Naive B cell (primary cell): ENCODE measurements at places on chromosomes 11 and 22.

DNA sequence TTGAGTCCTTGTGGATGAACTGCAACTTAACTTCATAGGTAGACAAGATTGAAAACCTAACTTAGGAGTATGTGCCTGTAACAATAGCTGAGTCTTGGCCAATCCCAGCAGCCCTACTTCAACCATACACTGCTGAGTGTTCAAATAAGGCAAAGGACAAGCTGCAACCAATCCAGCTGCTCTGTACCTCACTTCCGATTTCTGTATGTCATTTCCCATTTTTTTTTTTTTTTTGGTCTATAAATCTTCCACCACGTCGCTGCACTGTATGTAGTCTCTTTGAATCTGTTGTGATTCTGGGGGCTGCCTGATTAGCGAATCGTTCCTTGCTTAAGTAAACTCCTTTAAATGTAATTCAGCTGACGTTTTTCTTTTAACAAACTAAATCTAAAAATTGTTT lies 35.4 kb upstream of the FLI1 start:
- DNase-seq = peak; percentile 7

DNA sequence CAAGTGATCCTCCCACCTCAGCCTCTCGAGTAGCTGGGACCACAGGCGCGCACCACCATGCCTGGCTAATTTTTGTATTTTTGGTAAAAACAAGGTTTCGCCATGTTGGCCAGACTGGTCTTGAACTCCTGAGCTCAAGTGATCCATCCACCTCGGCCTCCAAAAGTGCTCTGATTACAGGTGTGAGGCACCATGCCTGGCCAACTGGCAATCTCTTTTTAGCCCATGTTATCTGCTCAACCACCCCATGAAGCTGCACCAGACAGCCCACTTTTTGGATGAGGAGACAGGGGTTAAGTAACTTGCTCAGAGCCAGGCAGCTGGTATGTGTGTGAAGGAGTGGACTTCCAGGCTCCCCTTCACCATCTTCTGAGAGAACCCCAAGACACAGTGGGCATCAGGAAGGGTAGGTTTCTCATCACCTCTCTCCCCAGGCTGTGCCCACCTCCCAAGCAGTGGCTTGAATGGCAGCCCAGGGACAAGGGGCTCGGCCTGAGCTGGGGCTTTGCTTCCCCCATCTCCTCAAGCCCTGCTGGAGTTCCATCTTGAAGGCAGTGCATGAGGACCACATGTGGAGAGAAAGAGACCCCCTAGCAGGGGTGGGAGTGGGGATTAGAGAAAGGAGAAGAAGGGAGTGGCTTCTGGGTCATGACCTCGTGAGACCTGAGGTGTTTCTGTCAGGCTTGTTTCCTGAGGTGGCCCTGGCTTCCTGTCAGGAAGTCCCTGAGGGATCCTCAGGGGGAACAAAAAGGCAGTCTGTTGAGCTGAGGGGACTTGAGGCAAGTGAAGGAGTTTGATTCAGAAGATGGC lies 87.5 kb upstream of the PARVA start:
- no peak for DNase-seq

DNA sequence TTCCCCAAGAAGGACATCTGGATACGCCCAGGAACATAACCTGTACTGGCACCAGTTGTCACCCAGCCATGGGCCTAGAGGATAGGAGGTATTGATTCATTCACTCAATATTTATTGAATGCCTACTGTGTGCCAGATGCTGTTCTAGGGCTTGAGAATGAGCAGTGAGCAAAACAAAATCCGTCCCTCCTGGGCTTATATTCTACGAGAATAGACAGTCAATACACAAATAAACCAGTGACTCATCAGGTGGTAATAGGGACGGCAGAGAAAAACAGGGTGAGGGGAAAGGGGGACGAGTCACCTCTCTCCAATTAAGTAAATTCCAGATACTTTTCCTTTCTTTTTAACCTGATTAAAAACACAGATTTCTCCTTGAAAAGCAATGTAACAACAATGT lies 103.5 kb downstream of the MICAL2 start:
- DNase-seq = no peak

- DNase-seq = no peak
These were observed 23.7 kb downstream of the ARVCF start for GRCh38 chr22:19992921-19993355.

GRCh38 chr11:8838248-8838647 lies 72.7 kb upstream of the AKIP1 start:
- no peak for DNase-seq

GRCh38 chr22:25362215-25362882 lies 142.9 kb downstream of the CRYBB2 start:
- peak; percentile 47 for DNase-seq

- no peak for DNase-seq
These were observed 163.1 kb upstream of the PGR start for GRCh38 chr11:101292661-101293240.

- peak; percentile 14 for DNase-seq
These were observed 444.4 kb downstream of the DLG2 start for GRCh38 chr11:85182441-85183387.

GRCh38 chr11:81744336-81745116 lies 989.1 kb downstream of the FAM181B start:
- DNase-seq = no peak

GRCh38 chr11:86558207-86558606 lies 114.2 kb downstream of the ME3 start:
- no peak for DNase-seq

DNA sequence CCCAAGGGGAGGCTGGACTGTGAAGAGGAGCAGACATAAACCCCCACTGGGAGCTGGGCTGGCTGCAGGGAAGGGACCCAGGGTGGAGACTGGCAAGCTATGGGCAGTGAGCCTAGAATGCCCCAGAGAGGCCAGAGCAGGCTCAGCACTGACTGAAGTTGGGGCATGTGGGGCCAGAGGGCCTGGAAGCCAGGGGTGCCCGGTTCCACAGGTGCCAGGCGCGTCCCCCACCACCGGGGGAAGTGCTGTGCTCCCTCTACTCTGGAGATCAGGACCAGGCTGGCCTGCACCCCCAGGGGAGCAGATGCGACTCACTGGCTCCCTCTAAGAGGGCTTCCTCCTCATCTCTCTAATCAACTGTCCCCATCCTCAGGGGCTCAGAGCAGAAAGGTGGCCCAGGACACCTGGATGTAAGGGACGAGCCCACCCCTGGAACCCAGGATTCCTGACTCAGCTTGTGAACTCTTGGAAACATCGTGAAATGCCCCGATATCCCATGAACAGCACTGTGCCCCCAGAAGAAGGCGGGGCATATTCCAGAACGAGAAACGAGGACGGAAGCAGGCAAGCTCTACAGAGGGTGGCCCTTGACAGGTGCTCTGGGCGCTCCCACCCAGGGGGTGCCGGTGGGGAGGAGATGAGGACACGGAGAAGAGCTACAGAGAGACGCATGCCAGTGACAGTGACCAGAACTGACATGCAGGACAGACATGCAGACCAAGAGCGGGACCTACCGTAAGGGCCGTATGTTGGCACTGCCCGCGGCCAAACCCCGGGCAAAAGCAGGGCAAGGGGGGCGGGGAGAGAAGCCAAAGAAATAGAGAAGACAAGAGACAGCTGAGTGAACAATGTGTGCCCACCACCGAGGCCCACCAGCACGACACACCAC lies 20.4 kb downstream of the MAFF start:
- no peak for DNase-seq

DNA sequence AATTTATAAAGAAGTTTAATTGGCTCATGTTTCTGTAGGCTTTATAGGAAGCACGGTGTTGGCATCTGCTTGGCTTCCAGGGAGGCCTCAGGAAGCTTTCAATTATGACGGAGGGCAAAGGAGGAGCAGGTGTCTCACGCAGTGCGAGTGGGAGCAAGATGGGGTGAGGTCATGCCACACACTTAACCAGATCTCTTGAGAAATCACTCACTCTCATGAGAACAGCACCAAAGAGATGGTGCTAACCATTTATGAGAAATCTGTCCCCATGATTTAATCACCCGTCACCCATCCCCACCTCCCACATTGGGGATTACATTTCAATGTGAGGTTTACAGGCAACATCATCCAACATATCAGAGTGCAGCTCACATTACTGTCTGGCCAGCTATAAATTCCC lies 103.5 kb downstream of the ARHGAP8 start:
- no peak for DNase-seq

- DNase-seq = no peak
These were observed 38.4 kb downstream of the RPL27A start for GRCh38 chr11:8720868-8721608.

GRCh38 chr11:8086001-8086479 lies 5.0 kb downstream of the TUB start:
- DNase-seq = no peak

- DNase-seq = no peak
These were observed 1.7 kb upstream of the CAVIN3 start for GRCh38 chr11:6321961-6322362.

- DNase-seq = no peak
These were observed 3.6 kb downstream of the TP53I11 start for GRCh38 chr11:44947114-44947513.

- no peak for DNase-seq
These were observed 26.8 kb upstream of the TEF start for GRCh38 chr22:41354979-41355378.

- no peak for DNase-seq
These were observed 179.2 kb upstream of the ARHGAP20 start for GRCh38 chr11:110891411-110891810.

DNA sequence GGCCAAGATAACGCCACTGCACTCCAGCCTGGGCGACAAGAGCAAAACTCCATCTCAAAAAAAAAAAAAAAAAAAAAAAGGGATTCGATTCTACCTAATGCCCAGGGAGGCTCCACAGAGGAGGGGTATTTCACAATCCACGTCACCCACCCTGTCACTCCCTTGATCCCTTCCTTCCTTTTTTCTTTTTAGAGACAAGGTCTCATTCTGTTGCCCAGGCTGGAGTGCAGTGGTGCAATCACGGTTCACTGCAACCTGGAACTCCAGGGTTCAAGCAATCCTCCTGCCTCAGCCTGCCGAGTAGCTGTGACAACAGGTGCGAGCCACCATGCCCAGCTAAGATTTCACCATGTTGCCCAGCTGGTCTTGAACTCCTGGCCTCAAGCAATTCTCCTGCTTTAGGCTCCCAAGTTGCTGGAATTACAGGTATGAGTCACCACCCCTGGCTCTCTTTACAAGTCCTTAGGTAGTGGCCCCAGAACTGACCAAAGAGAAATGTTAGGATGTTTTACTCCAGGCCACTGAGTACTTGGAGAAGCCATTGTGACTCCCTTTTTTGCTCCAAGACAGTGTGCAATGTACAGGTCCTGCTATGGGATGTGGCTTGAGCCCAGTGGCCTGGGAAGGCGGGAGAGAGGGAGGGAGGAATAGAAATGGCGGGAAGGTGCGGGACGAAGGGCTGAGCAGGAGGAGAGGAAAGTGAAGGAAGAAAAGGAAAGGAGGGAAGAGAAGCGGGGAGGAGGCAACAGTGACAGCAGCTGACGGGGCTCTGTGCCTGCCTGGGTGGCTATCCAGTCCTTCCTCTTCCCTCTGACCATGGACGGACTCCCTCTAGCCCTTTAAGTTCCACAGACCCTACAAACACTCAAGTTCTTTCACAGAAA lies 11.8 kb upstream of the FXYD2 start:
- DNase-seq = no peak
